ENCODE measurements at places on chromosomes 3 and 15. TPM values are rescaled to one million over a fixed set of nuclear protein-coding genes. Genes with fewer than 3 reads are reported as not detected.

GRCh38 chr3:59644479-59645402 is 594.9 kb upstream of the CFAP20DC start:
- DNase-seq, result no peak

- no peak for DNase-seq
Measured at GRCh38 chr3:175704366-175705055, 845.4 kb downstream of the NAALADL2 start.

GRCh38 chr15:77991029-77991406 is 86.5 kb downstream of the TBC1D2B start:
- DNase-seq, result no peak

- no peak for DNase-seq
Measured at GRCh38 chr3:122103821-122104514, 48.8 kb downstream of the CD86 start.

GRCh38 chr3:174891524-174892203 is 32.5 kb downstream of the NAALADL2 start:
- DNase-seq, result no peak

GRCh38 chr3:128701342-128702212 is 24.4 kb upstream of the RAB7A start:
- no peak for DNase-seq

- no peak for DNase-seq
Measured at GRCh38 chr3:14533457-14533958, 6.6 kb downstream of the GRIP2 start.

- no peak for DNase-seq
Measured at GRCh38 chr3:171377859-171378258, 82.3 kb downstream of the TNIK start.

GRCh38 chr15:75140080-75140879 is 61.4 kb upstream of the C15orf39 start:
- DNase-seq, result no peak

DNA sequence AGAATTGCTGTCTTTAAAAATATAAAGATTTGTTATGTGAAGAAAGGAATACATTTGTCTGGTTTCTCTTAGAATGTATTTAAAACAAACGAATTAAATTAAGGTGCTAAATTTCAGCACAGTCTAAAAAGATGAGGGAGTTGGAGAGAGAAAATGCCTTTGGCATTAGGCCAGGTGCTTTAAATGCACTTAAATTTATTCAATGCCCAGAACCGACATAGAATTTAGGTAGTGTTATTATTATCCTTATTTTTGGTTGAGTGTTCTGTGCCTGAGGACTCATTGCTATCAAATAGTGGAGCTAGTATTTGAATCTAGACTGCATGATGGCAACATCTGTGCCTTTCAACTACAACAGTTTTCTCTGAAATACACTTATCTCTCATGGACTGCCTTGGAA is 287.5 kb downstream of the RBMS3 start:
- DNase-seq, result no peak

The CHSY1 gene
- polyA plus RNA-seq, result 52.3 TPM
